ENCODE measurements at places on chromosomes 6 and 20.
A peak's percentile ranks its signal among the peaks of the same experiment; 100 is the strongest.

DNA sequence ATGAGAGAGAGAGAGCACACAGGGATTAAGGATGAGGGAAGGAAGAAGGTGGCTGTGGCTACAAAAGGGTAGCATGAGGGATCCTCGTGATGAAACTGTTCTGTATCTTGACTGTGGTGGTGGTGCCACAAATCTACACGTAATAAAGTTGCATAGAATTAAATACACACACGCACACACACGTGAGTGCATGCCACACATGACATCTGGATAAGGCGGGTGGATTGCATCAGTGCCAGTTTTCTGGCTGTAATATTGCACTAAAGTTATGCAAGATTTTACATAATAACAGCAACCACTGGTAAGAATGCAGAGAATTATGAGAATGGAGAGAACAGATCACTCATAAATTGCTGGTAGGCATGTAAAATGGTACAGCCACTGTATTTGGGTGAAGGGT, 16.9 kb upstream of the STK35 start:
- no peak for DNase-seq

- no peak for DNase-seq
These were observed 384.5 kb upstream of the HSF2 start for GRCh38 chr6:122014961-122015360.

DNA sequence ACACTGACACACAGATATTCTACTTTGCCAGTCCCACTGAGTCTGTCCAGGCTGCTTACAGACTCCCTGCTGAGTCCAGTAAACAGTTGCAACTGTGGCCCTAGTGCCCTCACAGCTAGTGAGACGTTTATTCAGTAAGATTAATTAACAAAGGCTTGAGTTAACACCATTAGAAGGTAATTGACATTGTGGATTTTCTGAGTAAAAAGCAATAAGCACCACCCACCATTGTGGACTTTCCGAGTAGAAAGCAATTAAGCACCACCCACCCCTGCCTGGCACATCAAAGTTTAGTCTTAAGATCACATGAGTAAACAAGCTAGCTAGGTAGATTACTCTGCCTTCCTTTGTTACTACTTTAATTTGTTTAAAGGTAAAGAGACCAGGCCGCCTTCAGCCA, 408.6 kb upstream of the IMPG1 start:
- no peak for DNase-seq

GRCh38 chr20:1299522-1299921, 29.4 kb downstream of the SDCBP2 start:
- DNase-seq, result no peak

DNA sequence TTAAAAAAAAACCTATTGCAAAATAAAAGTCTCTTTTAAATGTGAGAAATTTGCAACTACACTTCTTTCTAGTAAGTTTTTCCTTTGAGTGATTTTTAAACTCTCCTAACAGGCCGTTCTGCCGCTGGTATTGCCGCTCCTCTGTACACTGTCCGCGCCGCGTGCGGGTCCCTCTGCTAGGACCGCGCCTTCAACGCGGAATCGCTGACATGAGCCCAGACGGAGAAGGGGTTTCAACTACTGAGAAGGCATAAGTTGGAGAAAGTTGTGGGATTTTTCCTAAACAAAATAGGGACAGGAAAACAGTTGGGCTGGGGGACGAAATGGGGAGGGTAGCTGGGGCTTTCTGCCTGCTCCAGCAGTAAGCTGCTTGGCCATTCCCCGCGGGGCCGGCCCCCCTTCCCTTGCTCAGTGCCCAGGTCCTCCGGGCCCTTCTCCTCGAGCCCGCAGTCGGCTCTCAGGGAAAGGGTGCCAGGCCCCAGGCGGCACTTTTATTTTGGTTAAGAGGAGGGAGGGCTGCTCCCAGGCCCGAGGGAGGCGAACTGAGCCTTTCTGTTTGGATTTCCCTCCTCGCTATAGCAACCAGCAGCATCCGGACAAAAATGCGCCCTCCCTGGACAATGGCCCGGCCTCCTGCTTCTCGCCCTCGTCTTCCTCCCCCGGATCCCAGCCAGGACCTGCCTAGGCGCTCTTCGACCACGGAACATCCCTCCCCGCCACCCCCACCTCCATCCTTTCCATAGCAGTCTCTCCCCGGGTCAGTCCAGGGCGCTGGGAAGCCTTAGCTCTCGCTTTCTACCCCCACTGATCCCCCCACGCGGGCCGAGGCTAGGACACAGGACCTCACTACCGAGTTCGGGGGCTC, 6.8 kb upstream of the POU3F2 start:
- no peak for DNase-seq

- DNase-seq, result no peak
These were observed 770 bp downstream of the TCF19 start for GRCh38 chr6:31158863-31159855.

DNA sequence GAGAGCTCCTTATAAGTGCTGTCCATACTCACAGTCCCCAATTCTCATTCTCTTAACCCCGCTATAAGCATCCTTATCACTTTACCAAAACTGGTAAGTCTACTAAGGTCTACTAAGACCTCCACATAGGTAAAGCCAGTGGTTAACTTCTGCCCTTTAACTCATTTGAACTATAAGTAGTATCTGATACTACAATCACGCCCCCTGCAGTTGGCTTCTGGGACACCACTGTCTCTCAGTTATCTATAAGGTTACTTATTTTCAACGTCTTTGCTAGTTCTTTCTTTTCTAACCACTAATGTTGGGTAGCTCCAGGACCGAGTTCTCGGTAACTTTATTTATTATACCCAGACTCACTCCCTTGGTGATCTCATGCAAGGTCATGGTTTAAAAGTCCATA, 142.6 kb downstream of the ARHGAP18 start:
- DNase-seq, result no peak

DNA sequence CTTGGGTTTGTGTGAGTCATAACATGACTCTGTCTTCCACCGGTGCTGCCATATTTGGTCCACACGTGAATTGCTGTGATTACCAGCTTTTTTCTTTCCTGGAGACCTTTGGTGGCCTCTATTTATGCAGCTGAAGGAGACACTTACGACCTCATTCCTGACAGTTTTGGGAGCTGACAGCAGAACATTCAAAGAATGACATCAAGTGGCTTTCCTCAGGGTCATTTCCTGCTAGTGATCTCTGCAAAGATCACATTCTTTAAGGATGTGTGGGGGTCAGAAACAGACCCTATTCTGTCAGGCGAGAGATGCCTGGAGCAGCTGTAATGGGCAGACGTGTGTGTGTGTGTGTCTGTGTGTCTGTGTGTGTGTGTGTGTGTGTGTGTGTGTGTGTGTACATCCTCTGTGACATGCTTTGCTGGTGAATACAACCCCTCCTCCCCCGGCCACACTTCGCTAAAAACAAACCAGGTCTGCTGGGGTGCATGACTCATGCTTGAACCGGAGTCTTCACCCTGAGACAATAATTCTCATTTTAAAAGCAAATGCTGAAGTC, 115.6 kb downstream of the TMEM170B start:
- peak; percentile 46 for DNase-seq

DNA sequence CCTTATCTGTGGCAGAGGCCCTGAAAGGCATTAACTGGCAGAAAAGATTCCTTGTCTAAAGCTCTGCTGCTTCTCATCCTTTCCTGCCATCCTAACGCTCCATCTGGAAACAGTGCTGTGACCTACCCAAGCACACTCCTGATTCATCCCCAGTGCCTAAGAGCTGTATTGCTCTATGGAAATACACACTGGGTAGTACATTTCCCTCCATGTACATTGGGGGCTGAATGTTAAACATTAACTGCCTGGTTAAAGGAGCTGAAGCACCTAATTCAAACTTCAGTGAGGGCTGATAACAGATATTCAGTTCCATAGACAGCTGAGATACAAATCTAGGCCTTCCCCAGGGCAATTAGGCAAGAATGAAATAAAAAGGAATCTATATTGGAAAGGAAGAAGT, 36.7 kb upstream of the GMPR start:
- no peak for DNase-seq

GRCh38 chr20:49983848-49984408, 1.1 kb downstream of the SNAI1 start:
- DNase-seq, result no peak

- DNase-seq, result no peak
These were observed 26.7 kb downstream of the RNASET2 start for GRCh38 chr6:166929542-166930189.

DNA sequence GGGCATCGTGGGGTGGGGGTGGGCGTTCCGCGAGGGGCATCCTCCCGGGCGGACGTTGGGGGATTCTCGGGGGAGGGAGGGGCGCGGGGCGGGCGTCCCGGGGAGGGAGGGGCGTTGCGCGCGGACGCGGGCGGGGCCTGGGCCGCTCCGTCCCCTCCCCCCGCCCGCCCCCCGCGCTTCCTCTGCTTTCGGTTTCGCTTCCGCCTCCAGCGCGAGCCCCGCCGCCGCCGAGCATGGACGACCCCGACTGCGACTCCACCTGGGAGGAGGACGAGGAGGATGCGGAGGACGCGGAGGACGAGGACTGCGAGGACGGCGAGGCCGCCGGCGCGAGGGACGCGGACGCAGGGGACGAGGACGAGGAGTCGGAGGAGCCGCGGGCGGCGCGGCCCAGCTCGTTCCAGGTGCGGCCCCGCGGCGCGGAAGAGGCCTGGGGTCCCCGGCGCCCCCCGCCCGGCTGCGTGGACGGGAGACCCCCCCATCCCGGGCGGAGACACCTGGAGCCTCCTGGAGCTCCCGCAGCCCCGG, at the start of gene OGFR:
Gene OGFR, plus strand, starts transcription at position 209 of the 528 bp plus-strand sequence. Its CDS starts 25 bp downstream, at position 234.
- DNase-seq, result peak; percentile 78

GRCh38 chr6:6583836-6584235, 4.7 kb upstream of the LY86 start:
- DNase-seq, result no peak

DNA sequence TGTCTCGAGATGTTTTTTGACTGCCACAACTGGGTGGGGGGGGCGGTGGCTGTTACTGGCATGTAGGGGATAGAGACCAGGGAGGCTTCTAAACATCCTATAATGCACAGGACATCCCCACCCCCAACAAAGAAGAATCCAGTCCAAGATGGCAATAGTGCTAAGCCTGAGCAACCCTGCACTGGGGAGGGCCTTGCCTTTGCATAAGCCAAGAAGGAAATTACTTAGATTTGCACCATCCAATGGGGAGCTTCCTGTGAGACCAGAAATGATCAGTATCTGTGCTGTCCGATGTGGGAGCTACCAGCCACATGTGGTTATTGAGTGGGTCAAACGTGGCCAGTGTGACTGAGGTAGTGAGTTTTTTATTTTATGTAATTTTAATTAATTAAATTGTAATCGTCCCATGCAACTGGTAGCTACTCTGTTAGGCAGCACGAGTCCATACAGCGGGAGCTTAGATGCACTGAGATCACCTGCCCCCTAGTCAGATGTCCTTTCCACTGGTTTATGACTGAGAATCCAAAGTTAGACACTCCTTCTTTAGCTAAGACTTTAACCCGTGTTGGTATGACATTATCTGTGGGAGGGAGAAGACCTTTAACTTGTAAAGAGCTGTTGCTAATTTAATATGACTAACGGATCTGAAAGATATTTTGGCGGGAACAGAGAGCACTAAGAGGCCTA, 97.4 kb upstream of the NEDD9 start:
- no peak for DNase-seq

GRCh38 chr20:17558941-17559304, 11.0 kb upstream of the DSTN start:
- no peak for DNase-seq

- DNase-seq, result no peak
These were observed 568.0 kb downstream of the KIF16B start for GRCh38 chr20:16005021-16005914.

- DNase-seq, result no peak
These were observed 59.2 kb downstream of the PPP1R16B start for GRCh38 chr20:38864662-38865061.

- DNase-seq, result no peak
These were observed 475.2 kb upstream of the MARCKS start for GRCh38 chr6:113381959-113382358.

- DNase-seq, result no peak
These were observed 683 bp downstream of the ATF6B start for GRCh38 chr6:32127409-32127716.

GRCh38 chr20:3072530-3073250, 1.3 kb downstream of the OXT start:
- DNase-seq, result no peak

DNA sequence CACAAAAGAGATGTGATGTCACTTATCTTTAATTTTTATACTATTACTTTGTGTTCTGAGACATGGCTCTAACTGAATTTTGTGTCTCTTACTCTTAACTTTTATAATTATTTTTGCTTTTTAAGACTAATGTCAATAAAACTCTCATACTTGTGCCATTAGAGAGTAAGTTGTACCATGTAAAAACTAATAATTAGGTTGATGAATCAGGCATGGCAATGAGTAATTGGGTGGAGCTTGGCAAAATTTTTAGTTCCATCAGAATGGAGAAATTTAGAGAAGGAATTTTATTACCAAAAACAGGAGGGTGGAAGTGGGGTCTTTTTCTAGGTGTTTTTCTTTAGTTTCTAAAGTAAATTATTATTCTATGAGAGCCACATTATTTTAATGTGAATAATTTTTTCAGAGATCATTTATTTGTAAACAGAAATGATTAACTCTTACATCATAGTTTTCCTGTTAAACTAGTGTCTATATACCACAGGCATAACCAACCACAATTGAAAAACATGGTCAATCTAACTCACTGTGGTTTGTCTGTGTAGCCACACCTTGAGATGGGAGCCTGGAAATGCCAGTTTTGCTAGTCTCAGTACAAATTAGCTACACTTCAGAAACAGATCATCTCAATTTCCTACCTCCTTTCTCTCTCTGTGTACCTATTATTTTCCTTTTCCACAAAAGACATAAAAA, 51.8 kb downstream of the ELOVL4 start:
- no peak for DNase-seq

DNA sequence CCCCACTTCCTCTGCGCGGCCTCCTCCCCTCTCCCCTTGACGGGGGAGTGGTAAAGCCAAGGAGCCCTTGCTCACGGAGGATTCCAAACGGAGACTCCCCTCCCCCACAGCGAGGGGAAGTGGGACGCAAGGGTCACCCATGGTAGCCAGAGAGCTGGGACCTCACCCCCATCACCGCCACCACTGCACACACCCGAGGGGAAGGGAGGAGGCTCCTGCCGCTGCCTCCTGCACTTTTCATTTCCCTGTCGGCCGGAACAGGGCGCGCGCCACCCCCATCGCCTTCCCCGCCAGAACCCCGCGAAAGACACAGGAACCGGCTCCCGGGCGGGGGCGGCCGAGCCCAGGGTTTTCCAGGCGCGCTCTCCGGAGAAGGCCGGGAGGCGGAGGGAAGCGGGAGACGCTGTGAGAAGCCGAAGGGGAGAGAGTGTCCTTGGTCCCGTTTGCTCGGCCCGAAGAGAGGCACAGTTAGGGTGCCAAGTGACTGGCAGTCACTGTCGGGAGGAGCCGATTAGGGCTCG, 789 bp downstream of the CCND3 start:
- peak; percentile 63 for DNase-seq

- no peak for DNase-seq
These were observed 517.0 kb downstream of the LMBRD1 start for GRCh38 chr6:69279805-69280204.

GRCh38 chr6:35327349-35328027, 14.9 kb upstream of the PPARD start:
- DNase-seq, result peak; percentile 64

DNA sequence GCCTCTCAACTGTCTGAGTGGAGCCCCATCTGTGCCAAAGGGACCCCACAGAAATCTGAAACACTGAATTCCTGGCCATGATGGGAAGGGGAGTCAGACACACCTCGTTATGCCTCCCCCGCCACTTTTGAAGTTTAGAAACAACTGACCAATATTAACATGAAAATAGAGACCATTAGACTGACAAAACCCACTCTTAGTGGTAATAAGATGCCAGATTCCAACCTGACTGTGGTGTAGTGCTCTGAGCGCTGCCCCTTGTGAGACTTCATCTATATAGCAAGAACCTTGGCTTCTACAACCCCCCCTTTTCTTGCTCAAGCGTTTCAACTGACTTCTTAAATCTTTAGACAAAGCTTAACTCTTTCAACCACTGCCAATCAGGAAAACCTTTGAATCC, 46.1 kb upstream of the UNC93A start:
- no peak for DNase-seq
